ENCODE measurements at places on chromosomes 4 and X. TPM values are rescaled to one million over a fixed set of nuclear protein-coding genes. Genes with fewer than 3 reads are reported as not detected.

The DHRSX gene
- 24.2 TPM for total RNA-seq

The ARSJ gene
- 36.2 TPM for total RNA-seq

The SYN1 gene
- total RNA-seq: 0.40 TPM

The TRIM60 gene
- total RNA-seq: not detected

The UCP1 gene
- not detected for total RNA-seq

The MEPE gene
- not detected for total RNA-seq

The FGG gene
- not detected for total RNA-seq

The CFAP299 gene
- 15.2 TPM for total RNA-seq

The RS1 gene
- not detected for total RNA-seq

The VCX3B gene
- not detected for total RNA-seq

The SERTM2 gene
- total RNA-seq: not detected

The HS6ST2 gene
- 0.13 TPM for total RNA-seq

The PDE6B gene
- 0.37 TPM for total RNA-seq

The TMPRSS11A gene
- total RNA-seq: not detected

The C1QTNF7 gene
- 1.1 TPM for total RNA-seq

The PRDM8 gene
- 0.87 TPM for total RNA-seq

The TENM3 gene
- 0.13 TPM for total RNA-seq

The NUDT11 gene
- total RNA-seq: 7.3 TPM

The HMGN5 gene
- total RNA-seq: 2.2 TPM

The PSAPL1 gene
- not detected for total RNA-seq

The TRIM61 gene
- 0.92 TPM for total RNA-seq

The PLAC8 gene
- not detected for total RNA-seq

The XAGE1A gene
- total RNA-seq: not detected

The EGF gene
- 0.13 TPM for total RNA-seq

The ZNF41 gene
- 7.4 TPM for total RNA-seq

The DCX gene
- total RNA-seq: not detected

The IL1RAPL1 gene
- total RNA-seq: 1.8 TPM

The ANAPC4 gene
- 30.8 TPM for total RNA-seq

The SNCA gene
- 1.4 TPM for total RNA-seq

The ARHGAP36 gene
- not detected for total RNA-seq

The STATH gene
- not detected for total RNA-seq

Data from aortic smooth muscle cell (primary cell).